ENCODE measurements at places on chromosomes 13 and 19.

- no peak for DNase-seq
Measured at GRCh38 chr19:13995017-13995728, 10.9 kb downstream of the RFX1 start.

GRCh38 chr13:98143601-98144026, 720 bp downstream of the FARP1 start:
- DNase-seq: peak; percentile 17

- DNase-seq: no peak
Measured at GRCh38 chr13:33123066-33123859, 107.0 kb downstream of the KL start.

DNA sequence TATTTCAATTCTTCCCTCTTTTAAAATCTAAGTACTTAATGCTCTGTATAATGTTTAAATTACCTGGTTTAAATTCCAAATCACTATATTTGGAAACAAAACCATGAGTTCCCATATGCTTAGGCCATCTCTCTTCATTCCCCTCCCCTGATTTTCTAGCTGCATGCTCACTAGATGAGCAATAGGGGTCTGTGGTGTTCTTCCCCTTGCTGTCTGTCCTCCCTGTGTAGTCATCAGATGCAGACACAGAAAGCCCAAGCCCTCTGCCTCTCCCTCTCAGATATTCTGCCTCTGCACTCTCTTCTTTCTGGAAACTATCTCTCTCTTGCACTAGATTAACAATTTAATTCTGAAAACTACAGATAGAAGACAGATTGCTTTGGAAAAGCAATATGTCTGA, 1730.2 kb downstream of the OLFM4 start:
- no peak for DNase-seq

GRCh38 chr19:49741210-49741844, 21.8 kb downstream of the TSKS start:
- no peak for DNase-seq

DNA sequence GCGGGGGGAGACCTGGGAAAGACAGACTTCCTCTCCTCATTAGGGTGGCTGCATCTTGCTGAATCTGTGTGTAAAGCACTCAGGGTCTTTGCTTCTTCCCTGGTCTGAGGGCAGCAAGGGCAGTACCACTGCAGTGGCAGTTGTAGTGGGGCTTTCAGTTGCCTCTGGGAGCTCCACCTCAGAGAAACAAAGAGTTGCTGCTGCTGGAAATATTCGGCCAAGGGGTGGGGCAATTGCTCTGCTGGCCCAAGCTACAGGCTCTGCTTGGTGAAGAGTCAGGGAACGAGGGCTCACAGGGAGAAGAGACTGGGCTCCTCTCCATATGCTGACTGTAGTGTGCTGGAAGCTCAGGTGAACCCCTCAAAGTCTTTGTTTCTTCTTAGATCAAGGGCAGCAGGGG, 52.5 kb downstream of the POSTN start:
- no peak for DNase-seq

GRCh38 chr19:48271531-48272151, 1.8 kb downstream of the ZNF114 start:
- no peak for DNase-seq

DNA sequence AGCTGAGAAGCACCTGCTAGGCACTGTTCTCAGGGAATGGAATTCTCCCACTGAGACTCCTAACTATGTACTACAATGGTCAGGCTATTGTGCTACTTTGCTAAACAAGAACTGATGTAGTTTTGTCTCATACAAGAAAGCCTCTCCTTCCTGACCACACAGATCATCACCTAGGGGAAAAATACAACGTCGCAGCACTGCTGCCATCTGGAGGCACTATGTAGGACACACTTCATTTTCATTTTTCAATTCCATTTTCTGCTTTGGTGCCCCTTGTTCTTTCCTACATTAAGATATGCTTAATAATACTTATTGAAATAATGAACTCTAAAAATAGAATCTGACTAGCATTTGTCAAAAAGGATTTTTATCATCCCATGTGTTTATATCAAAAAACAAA, 21.1 kb downstream of the PROSER1 start:
- DNase-seq: no peak

DNA sequence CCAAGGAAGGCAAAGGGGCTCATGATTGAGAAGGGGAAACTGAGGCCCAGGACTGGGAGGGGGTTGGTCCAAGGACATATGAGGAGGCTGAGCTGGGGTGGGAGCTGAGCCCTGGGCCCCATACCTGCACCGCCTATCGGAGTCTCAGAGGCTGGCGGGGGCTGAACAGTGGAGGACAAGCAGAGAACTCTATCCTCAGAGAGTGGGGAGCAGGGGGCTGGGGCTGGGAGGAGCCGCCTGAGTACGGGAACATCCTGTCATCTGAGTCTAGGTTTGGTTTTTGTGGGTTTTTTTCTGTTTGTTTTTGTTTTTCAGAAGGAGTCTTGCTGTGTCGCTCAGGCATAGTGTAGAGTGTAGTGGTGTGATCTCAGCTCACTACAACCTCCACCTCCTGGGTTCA, 6.2 kb downstream of the ARRDC2 start:
- DNase-seq: no peak

- no peak for DNase-seq
Measured at GRCh38 chr13:23744315-23744714, 144.9 kb downstream of the MIPEP start.

DNA sequence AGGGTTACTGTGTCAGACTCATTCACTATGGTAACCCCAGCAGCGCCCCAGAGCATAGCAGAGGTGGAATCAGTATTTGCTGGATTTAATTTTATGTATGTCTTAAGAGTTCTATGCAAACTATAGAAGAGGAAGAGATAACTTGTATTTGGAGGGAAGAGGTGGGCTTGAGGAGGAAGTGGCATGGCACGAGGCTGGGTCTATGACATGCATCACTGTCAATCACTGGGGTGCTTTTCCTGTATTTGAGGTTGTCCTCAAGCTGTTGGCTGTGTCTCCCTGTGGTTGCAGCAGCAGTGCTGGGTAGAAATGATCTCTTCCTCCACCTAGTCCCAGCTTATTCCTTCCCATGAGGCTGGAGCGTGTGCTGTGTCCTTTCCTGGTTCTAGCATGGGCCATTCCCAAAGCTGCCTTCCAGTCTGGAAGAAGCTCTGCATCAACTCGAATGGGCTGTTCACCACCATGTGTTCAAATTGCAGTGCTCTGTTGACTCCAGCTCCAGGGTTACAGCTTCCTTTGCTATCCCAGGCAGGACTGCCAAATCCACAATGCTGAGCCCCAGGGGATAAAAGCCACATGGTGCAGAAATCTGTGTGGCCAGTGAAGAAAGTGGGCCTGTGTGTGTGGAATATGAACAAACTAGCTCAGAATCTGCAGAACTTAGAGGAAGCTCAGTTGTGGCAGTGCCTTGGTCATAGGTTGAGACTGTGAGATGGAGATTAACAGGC, 73.1 kb upstream of the MTIF3 start:
- DNase-seq: no peak

GRCh38 chr19:10271543-10272086, 695 bp downstream of the ICAM1 start:
- peak; percentile 37 for DNase-seq

- DNase-seq: peak; percentile 87
Measured at GRCh38 chr19:15177269-15178116, 23.3 kb downstream of the NOTCH3 start.

- no peak for DNase-seq
Measured at GRCh38 chr19:3202346-3202745, 16.6 kb downstream of the NCLN start.

DNA sequence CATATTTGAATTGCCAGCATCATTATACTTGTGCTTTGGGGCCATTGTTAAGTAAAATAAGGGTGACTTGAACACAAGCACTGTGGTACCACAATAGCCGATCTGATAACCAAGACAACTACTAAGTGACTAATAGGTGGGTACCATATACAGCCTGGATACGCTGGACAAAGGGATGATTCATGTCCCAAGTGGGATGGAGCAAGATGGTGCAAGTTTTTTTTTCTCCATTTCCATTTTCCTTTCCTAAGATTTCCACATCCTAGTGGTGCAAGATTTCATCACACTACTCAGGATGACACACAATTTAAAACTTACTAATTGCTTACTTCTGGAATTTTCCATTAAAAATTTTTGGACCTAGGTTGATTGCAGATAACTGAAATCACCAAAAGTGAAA, 15.1 kb downstream of the BRCA2 start:
- no peak for DNase-seq

GRCh38 chr19:29489172-29489951, 36.4 kb upstream of the VSTM2B start:
- DNase-seq: no peak

- no peak for DNase-seq
Measured at GRCh38 chr13:28440774-28441504, 54.0 kb downstream of the FLT1 start.

- DNase-seq: peak; percentile 71
Measured at GRCh38 chr19:51607920-51608562, 22.2 kb downstream of the SIGLEC5 start.

DNA sequence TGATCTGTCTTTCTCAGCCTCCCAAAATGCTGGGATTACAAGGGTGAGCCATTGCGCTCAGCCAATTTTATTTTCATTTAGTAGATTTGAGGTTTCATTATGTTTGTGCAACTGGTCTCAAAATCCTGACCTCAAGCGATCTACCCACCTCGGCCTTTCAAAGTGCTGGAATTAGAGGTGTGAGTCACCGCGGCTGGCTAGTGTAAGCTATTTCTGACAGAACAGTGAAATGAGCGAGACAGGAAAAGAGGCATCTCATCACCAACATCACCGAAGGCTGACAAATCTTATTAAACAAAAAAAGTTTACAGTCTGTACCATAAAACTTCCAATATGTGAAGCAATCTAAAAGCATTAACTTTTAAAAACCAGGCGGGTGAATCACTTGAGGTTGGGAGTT, 12.2 kb upstream of the ZNF888 start:
- DNase-seq: no peak

- DNase-seq: peak; percentile 43
Measured at GRCh38 chr13:98998831-98999638, 21.2 kb upstream of the DOCK9 start.

- DNase-seq: peak; percentile 57
Measured at GRCh38 chr19:44848036-44848811, 2.1 kb downstream of the NECTIN2 start.

DNA sequence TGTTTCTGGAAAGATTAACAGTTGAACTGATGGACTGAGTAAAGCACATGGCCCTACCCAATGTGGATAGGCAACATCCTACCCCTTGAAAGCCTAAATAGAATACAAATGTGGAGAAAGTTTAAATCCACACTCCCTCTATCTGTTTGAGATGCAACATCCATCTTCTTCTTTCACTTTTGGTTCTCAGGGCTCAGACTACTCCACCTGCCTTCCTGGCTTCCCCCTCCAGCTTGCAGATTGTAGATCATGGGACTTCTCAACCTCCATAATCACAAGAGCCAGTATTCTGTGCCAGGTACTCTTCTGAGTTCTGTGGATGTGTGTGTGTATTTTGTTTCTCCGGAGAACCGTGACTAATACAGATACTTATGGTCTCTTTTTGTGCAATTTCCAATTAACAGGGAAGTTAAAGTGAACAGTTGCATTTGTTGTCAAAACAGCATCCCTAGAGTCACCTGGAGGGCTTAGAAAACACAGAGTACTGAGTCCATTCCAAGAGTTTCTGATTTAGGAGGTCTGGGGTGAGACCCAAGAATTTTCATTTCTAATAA, 590.3 kb upstream of the MIR17HG start:
- DNase-seq: no peak

GRCh38 chr13:102703726-102704035, 8.8 kb upstream of the METTL21C start:
- DNase-seq: no peak

- DNase-seq: no peak
Measured at GRCh38 chr19:56572589-56572988, 5.3 kb downstream of the ZNF470 start.

DNA sequence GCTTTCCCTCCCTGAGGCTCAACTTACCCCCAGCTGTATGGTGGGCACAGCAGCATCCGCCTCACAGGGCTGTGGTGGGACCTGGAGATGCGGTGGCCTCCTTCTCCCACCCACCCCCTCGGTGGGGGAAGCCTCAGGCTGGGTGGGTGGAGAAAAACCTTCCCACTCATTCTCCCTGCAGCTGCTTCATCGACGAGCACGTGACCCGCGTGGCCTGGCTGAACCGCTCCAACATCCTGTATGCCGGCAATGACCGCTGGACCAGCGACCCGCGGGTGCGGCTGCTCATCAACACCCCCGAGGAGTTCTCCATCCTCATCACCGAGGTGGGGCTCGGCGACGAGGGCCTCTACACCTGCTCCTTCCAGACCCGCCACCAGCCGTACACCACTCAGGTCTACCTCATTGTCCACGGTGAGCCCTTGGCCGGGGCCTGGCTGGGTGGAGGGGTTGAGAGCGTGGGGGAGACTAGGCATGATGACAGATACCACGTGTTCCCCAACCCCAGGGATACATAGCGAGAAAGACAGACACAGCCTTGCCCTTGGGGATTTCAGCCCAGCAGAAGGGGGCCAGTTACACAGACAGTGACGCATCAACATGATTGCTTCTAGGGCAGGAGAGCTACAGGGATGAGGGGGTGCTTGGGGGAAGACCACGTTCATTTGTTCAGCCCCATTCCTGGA, 12.2 kb downstream of the IGLON5 start:
- no peak for DNase-seq

DNA sequence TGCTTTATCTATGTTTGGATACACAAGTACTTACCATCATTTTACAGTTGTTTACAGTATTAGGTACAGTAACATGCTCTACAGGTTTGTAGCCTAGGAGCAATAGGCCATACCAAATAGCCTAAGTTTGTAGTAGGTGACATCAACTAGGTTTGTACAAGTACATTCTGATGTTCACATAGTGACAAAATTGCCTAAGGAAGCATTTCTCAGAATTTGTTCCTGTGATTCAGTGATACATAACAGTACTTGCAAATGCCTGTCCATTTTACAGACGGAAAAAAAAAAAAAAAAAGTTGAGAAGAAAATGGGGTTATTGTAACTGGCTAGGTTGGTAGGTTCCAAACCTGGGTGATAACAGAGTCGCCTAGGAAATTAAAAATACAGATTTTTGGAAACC, 13.6 kb downstream of the UFM1 start:
- DNase-seq: no peak

GRCh38 chr13:80011448-80012212, 329.3 kb downstream of the SPRY2 start:
- DNase-seq: no peak

DNA sequence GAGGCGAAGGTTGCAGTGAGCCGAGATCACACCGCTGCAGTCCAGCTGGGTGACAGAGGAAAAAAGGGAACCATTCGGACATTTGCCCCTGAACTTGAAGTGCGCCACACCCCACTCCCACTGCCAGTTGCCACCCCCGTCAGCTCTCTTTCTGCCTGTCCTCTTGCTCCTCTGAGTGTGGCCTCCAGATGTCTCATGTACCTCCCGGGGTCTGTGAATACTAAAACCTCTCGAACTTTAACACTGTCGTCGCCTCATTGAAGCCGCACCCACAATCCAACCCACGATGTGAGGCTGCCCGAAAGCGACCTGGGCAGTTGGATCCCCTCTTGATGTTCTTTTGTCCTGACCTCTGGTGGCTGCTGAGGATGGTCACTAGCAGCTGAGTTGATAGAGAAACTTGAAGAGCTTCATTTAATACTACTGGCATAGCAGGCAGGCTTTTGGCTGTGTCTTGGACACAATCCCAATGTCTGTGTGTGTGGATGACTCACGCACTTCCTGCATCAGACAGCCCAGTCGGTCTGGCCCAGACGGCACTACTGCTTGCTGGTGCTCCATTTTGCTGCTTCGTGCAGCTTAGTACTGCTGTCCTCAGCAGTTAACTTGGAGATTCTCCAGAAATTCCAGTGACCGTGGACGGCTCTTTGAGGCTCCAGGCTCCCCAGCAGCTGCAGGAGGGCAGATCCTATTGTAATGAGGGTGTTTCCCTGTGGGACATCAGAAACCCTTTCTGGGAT, 4.2 kb downstream of the FPR3 start:
- DNase-seq: peak; percentile 89

All from ovary (tissue), 10 donors.